Activated CD4-positive, alpha-beta T cell treated with anti-CD3 and anti-CD28 coated beads for 36 hours (primary cell): ENCODE measurements at places on chromosomes 7 and 10. TPM values are rescaled to one million over a fixed set of nuclear protein-coding genes. Genes with fewer than 3 reads are reported as not detected.

DNA sequence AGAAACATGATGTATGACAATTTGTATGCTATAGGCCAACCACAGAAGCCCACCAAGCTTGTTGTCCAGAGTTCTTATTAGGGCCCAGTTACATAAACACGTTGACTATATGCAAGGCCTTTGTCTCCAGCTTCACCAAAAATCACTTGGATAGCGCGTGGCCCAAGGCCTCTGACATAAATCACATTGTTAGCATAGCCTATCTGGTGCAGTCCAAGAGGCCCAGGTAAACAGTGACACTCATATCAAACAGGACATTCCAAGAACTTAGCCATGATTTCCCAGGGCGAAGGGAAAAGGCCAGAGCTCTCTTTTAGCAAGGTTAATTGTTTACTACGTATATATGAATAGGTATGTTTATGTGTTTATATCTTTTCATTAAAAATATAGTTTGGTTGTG lies 337.2 kb upstream of the CELF2 start:
- no peak for DNase-seq

- peak; percentile 72 for DNase-seq
Measured at GRCh38 chr10:12902135-12902572, 99.4 kb downstream of the CCDC3 start.

- no peak for DNase-seq
Measured at GRCh38 chr7:139658908-139659675, 118.7 kb downstream of the HIPK2 start.

GRCh38 chr7:19869979-19870378 lies 96.6 kb upstream of the TMEM196 start:
- DNase-seq, result no peak

- no peak for DNase-seq
Measured at GRCh38 chr10:20596911-20597310, 300.2 kb downstream of the NEBL start.

DNA sequence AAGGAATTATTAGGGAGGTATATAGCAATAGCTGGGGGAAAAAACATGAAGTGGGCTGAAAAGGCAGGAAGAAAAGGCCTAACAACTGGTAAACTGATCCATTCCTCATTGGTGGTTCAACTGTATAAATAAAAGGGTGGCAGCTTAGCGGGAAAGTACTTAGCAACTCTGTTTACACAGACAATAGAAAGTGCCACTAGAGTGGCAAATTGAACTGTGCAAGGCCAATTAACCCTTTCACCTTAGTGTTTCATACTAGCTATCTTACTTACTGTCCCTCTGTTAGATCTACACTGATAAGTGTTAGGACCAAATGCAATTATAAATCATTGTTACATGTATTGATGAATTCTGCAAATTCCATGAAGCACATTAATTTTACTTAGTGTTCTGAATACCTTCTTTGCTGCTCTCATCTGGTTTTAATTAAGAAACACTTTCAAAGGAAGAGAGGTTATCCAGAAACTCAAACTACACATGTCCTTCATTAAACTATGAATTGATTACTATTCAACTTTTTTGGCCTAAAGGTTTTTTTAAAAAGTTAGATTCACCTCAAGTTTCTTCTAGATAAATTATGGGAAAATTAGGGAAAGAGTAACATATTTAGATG lies 28.0 kb downstream of the DNAJC1 start:
- DNase-seq, result no peak

GRCh38 chr7:56097700-56098099 lies 4.9 kb upstream of the PHKG1 start:
- DNase-seq, result no peak

DNA sequence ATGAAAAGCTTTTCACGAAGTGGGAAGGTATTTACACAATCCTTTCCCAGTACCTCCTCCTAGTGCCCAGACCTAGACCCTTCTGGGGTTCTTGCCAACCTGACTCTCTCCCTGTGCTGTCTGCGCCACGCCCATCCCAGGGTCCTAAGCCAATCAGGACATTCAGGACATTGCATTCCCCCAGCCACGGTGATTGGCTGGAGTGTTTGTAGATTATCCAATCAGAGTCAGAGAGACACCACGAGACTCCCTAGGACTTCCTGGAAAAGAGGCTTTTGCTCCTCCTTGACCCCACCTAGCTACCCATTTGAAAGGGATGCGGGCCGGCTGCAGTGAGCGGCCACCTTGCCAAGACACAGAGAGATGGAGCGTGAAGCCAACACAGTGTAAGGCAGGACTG lies 3.5 kb upstream of the GDF2 start:
- DNase-seq, result no peak

Gene TMEM213
- not detected for total RNA-seq

Gene LEP
- not detected for total RNA-seq

Gene LIPM
- total RNA-seq, result not detected
